Left lobe of liver (tissue), 2 donors: ENCODE measurements at places on chromosomes 12 and 14. TPM values are rescaled to one million over a fixed set of nuclear protein-coding genes. Genes with fewer than 3 reads are reported as not detected.

DNA sequence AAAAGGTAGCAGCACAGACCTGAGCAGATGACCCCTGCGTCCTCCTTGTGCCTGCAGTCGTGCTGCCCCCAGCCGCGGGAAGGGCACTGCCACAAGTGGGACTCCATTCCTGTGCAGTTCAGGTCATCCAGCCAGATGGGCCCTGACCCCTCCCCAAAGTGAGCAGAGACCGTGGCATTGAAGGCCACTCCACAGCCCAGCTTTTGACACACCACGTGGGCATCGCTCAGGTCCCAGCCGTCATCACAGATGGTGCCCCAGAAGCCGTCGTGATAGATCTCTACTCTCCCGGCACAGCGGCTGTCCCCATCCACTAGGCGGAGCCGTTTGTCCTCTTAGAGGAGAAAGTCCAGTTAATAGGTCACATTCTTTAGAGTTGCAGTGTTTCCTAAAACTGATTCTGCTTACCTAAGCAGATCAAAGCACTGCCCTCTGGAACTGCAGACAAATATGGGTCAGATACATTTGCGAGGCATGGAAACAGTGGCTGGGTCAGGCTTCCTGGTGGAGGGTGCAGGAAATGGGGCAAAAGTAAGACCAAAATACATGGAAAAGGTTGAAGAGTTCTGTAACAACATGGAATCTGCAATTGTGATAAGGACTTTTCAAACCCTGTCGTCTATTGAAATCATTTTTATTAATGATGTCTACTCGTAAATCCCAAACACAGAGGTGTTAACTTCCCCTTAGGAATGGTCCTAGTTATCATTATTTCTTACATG lies 69.4 kb downstream of the CD163L1 start:
- DNase-seq: peak; percentile 77

DNA sequence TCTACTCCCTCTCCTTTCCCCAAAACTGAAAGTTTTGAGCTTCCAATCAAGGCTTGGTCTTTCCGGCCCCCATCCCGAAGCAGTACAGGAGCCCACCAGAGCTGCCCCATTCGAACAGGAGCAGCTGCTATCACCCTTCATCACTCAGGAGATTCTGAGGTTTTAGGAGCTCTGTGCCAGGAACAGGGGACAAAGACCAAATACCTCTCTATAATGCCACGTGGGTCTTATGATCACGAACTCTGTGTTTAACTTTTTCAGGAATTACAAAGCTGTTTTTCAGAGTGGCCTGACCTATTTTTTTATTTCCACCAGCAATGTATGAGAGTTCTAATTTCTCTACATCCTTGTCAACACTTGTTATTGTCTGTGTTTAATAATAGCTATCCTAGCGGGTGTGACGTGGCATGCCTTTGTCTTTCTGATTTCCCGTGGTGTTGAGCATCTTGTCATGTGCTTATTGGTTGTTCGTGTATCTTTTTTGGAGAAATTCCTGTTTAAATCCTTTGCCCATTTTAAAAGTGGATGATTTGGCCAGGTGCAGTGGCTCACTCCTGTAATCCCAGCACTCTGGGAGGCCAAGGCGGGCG lies 21.7 kb downstream of the COA8 start:
- DNase-seq: no peak

GRCh38 chr14:98840091-98840490 lies 431.9 kb downstream of the BCL11B start:
- no peak for DNase-seq

- DNase-seq: no peak
Measured at GRCh38 chr12:13149411-13149810, 45.9 kb upstream of the GSG1 start.

- no peak for DNase-seq
Measured at GRCh38 chr12:108642899-108643654, 9.4 kb upstream of the SELPLG start.

DNA sequence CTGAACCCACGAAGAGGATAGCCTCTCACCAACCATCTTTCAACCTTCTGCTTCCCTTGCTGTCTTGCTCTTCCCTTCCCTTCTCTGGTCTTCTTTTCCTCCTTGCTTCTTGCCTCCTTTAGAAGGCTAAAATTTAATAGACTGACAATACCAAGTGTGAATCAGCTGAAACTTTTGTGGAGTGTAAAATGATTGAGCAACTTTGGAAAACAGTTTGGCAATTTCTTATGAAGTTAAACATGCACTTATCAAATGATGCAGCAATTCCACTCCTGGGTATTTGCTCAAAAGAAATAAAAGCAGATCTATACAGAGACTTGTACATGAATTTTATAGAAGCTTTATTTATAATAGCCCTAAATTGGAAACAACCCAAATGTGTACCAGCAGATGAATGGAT lies 3.3 kb upstream of the KRT86 start:
- no peak for DNase-seq

GRCh38 chr12:108316176-108317086 lies 22.7 kb downstream of the CMKLR1 start:
- no peak for DNase-seq

DNA sequence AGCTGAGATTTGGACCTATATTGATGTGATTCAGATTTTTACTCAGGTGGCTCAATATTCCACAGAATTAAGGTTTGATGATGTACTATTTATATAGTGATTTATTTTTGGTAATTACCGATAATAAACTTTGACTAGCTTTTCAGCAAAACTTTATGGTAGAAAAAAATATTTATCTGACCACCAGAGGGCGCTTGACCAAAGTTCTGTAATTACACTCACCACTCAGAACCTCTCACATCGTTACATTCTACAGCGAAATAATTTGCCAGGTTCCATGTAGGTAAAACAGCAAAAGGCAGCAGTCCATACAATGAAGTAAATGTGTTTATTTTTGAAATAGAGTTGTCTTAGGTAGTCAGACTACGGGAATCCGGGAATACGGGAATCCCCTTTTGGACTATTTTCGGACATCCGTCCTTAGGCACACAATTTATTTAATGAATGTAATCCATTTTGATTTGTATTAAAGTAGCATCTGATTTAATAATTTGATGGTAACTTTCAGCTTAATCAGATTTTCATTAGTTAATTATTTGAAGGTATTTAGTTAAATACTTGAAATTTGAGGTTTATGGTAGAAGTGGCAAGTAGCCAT lies 143.0 kb upstream of the DDHD1 start:
- no peak for DNase-seq

- no peak for DNase-seq
Measured at GRCh38 chr14:51942971-51943370, 46.4 kb upstream of the RTRAF start.

GRCh38 chr14:50904719-50905118 lies 32.9 kb downstream of the ABHD12B start:
- DNase-seq: no peak

DNA sequence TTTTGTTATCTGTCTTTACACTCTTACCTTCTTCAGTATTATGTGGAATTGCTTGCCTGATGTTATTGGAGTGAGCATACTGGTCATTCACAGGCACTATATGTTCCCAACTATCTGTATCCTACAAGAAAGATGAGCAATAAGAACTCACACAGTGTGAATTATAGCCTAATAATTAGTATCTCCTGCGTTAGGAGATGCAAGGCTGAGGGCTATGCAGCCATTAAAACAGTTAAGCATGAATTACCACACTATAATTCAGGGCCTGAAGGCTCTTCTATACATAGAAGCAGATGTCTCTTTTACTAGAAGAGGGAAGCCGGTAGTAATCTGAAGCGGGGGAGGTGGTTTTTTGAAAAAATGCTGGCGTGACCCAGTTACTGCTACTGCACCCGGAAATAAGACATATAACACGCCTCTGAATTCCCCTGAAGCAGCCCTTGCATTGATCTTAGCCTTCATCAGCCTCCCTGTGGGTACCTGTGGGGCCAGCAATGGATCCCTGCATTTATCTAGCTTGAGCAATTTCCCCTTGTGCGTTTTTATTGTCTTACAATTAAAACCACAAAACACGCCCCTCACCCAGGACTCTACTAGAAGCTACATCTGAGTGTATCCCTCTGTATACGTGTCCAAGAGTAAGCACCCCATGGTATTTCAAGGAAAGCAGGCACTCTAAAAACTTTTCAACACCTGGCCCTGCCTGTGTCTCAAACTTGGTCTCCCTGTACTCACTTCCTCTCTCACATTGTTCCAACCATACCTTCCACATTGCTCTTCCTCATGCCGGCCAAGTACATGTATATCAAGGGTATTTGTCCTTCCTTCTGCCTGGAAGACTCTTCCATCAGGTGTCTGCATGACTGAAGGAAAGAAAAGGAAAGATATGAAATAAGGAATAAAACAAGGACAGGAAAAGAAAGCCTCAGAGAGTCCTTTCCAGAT lies 210.9 kb upstream of the ARID2 start:
- no peak for DNase-seq

DNA sequence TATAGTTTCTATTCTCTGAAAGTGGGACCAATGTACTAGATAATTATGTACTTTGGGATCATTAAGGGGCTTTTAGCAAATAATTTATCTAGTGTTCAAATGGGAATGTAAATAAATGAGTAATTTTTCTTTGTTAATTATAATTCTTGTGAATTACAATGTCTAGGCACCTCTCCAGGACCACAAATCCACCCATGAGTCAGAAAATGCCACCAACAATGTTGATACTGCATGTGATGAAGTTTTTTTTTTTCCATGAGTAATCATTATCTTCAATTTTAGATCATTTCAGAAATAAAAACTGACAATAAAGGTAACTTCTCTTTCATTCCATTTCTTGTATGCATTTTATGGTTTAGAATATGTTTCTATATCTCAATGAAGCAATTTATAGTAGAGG lies 470.3 kb downstream of the VRK1 start:
- no peak for DNase-seq

DNA sequence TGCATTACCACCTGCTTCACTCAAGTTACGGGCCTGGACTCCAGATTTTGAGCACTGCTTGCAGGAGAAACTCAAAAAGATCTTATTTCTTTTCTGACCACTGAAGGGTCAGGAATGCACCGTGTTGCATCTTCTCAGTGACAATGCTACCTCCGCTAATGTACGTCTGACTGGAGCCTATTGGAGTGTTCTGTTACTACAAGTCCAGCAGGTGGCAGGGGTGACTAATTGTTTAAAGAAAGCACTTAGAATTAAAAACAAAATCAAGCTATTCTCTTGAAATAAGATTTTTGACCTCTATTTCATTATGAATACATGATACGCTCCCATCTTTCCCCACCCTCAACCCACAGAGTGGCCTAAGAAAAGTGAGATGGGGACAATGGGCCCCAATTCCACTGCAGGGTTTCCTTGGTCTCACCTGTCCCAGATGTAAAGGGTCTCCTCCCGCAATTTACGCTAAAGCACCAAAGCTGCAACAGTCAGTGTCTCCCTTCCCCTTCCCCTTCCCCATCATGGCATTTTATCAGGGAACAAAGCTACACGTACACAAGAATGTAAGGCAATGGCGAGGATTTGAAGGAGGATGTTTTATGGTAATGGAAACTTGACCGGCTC lies 2.2 kb downstream of the TBPL2 start:
- no peak for DNase-seq

GRCh38 chr14:24430682-24431568 lies 1.2 kb downstream of the KHNYN start:
- no peak for DNase-seq

GRCh38 chr12:18250313-18250916 lies 10.9 kb upstream of the PIK3C2G start:
- DNase-seq: no peak

DNA sequence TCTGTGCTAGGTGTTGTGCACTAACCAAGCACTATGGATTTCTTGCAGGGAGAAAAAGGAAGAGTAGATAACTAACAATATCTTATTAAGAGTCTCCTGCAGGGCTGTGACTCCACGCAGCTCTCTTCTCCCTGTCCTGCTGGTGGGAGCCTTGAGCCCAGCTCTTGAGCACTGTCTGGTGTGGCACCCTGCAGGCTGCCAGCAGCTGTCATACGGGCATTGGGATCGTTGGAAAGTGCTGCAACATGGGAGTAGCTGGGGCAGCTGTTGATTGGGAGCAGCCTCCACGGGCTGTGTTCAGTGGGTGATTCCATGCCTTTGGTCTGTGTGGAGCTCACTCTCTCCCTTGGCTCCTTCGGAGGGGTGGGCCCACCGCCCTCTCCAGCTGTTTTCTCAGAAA lies 125.3 kb downstream of the FBXL14 start:
- no peak for DNase-seq

- DNase-seq: no peak
Measured at GRCh38 chr12:65949971-65950370, 125.7 kb downstream of the HMGA2 start.

- no peak for DNase-seq
Measured at GRCh38 chr14:104689881-104690711, 678 bp downstream of the INF2 start.

- DNase-seq: peak; percentile 79
Measured at GRCh38 chr12:132196038-132196872, 52.0 kb downstream of the NOC4L start.

- DNase-seq: no peak
Measured at GRCh38 chr14:30064454-30064853, 136.8 kb upstream of the PRKD1 start.

DNA sequence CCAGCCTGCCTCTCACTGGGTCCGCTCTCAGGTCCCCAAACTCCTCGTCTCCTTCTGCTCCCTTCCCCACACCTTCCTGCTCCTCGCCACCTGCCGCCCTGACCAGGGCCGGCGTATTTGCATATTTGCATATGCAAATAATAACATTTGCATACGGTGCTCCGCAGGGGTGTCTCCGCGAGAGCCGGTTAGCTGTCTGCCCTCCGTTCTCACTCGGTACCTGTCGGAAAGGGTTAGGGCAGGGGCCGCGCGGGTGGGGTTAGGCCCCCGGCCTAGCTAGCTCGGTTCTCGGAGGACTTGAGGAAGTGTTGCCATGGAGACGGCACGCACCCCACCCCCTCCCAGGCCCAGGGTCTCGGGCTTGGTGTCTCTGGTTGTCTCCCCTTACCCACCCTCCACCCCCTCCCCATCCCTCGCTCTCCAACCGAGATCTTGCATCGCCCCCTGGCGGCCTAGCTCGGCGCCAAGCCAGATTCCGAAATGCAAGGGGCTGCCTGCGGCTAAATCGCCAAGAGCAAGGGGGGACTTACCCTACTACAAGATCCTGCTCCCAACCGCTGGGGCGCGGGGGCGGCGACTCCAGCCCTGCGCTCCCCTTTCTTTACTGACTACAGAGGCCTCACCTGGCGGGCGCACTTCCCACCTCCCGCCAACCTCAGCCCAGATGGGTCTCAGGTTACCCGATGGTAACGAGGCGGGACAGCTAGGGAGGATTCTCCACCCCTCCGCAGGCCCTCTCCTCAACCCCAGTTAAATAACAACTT lies 8.1 kb downstream of the STAC3 start:
- DNase-seq: no peak

GRCh38 chr12:89217472-89217871 lies 134.8 kb downstream of the DUSP6 start:
- DNase-seq: no peak

Gene LMNTD1
- not detected for total RNA-seq

Gene PPM1H
- 8.0 TPM for total RNA-seq

Gene UNC119B
- total RNA-seq: 10.7 TPM

Gene SOAT2
- total RNA-seq: 0.25 TPM

Gene TSHR
- total RNA-seq: 0.15 TPM

Gene CAPS2
- 4.1 TPM for total RNA-seq

Gene POTEM
- not detected for total RNA-seq

Gene KLRC4
- total RNA-seq: not detected

Gene LPAR5
- total RNA-seq: 0.88 TPM

Gene TRPV4
- 6.7 TPM for total RNA-seq

Gene OR4N5
- not detected for total RNA-seq

Gene DDX54
- 33.5 TPM for total RNA-seq
